ENCODE measurements at places on chromosomes 6 and 20.

DNA sequence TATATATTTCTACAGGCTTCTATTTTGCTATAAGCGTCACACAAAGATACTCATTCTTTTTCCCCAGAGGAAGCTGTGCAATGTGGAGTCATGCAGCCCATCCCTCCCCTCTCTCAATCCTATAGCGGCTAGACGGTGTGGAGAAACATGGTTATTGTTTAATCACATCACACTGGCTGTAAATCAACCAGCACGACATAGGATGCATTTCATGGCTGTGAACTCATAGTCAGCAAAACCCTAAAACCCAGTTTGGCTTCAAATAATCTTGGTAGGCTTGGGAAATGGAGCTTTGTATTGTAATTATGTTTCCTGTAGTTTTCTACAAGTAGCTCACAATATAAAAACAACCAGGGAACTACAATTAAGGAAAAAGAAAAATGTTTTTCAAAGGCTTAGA lies 16.8 kb downstream of the FOXC1 start:
- no peak for DNase-seq

DNA sequence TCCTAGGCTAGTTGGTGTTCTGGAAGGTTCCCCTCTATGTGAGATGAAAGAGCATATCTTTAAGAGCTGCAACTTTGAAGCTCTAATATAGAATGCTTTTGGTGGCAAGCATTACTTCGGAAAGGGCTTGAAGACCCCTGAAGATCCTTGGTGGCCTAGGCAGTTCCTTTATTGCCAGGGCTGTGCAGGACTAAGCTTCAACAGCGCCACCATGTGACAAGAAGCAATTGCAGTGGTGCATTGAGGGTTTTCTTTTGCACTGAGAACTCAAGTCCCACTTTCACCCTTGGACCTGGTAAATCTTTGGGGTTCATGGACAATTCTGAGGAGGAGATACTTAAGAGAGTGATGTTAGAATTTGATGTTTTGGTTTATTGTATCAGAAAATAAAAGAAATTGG lies 237.4 kb upstream of the GMDS start:
- DNase-seq: no peak

- no peak for DNase-seq
These were observed 10.7 kb downstream of the BHLHE23 start for GRCh38 chr20:62995898-62996595.

GRCh38 chr6:158801655-158802294 lies 17.4 kb downstream of the EZR start:
- no peak for DNase-seq

GRCh38 chr6:141117874-141118273 lies 1014.9 kb upstream of the GJE1 start:
- no peak for DNase-seq

GRCh38 chr6:21188505-21189223 lies 404.9 kb upstream of the SOX4 start:
- no peak for DNase-seq

DNA sequence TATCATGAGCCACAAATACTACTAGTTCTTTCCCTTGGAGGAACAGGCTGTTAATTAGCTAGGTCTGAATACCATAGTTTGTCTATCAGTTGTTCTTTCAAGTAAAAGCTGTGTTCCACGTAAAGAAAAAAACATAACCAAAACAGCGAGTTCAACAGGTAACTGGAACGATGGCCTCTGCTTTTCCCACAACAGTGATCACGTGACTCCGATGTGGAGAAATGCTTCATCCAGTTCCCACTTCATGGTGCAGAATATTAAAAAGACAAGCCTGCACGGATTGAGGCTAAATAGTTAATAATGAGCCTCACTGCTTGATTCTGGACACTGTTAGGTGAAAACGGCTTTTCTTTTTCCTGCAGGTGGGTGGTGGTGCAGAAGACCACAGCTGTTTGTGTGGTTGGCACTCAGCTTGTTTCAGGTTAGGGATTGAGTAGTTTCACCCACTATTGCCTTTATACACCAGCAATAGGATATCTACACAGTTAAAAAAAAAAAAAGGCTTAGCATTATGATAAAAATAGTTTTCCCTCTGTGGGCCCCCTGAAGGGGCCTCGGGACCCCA lies 88.1 kb downstream of the DACT2 start:
- DNase-seq: no peak

DNA sequence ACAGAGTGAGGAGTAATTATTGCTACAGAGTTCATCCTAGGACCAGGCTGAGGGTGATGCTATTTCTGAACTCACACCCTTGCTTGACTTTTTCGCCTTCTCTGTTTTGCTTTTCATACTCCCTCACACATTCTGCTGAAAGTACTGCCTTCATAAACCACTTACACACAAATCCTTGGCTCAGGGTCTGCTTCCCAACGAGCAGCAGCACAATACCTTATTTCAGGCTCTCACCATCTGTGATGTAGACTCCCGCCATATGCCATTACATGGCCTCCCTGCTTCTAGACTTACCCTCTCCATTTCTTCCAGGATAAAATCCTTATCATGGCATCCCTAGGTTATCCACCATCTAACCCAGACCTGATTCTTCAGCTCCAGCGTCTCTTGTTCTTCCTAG lies 321.3 kb upstream of the SPTLC3 start:
- DNase-seq: no peak

DNA sequence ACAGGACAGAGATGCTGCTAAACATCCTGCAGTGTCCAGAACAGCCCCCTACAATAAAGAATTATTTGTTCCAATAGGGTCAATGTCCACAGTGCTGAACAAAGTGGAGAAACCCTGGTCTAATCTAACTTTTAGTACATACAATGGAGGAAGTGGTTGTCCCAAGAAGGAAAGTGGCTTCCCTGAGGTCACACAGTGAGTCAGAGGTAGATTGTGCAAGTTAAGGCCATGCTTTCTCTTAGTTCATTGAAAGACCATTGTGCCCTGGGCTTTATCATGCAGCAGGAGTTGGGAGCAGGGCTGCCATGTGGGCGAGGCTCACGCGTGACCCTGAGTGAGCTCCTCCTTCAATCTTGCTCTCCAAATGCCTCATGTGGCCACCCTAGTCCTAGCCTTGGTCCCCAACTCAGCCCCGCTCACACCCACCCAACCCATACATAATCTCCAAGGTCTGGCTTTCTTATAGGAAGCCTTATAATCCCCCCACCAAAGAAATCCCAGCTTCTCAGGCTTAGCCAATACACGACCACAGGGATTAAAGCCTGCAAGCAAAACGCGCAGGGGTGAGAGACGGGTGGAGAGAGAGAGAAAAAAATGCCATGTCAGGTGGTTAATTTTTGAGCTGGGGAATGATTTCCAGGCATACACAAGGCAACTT lies 19.9 kb downstream of the SLC13A3 start:
- DNase-seq: no peak

- peak; percentile 29 for DNase-seq
These were observed 3.5 kb upstream of the PLCG1 start for GRCh38 chr20:41133709-41134361.

GRCh38 chr20:43925801-43926200 lies 11.1 kb downstream of the TOX2 start:
- no peak for DNase-seq

- peak; percentile 71 for DNase-seq
These were observed 5.1 kb upstream of the TCEA2 start for GRCh38 chr20:64057628-64058498.

- DNase-seq: no peak
These were observed 16.7 kb upstream of the SSTR4 start for GRCh38 chr20:23018432-23018831.

DNA sequence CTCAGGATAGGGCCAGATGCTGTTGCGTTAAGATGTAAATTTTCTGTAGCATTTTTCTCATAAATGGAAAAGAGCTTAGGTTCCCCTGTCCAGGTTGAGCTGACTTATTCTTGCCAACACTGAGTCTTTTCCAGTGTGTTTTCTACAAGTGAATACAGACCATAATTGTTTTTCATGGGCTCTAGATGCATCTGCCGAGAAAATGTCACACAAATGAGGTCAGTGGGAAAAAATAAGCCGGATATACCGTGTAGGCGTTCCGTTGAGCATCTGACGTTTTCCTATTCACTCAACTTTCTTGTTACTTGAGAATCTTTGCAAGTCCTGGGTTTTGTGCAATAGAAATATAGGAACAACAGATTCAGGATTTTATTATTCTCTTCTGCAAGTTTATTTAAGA lies 582.9 kb upstream of the CDH4 start:
- DNase-seq: no peak

GRCh38 chr20:38843346-38843745 lies 37.8 kb downstream of the PPP1R16B start:
- DNase-seq: no peak

- DNase-seq: no peak
These were observed 381.6 kb upstream of the CNR1 start for GRCh38 chr6:88547768-88548167.

DNA sequence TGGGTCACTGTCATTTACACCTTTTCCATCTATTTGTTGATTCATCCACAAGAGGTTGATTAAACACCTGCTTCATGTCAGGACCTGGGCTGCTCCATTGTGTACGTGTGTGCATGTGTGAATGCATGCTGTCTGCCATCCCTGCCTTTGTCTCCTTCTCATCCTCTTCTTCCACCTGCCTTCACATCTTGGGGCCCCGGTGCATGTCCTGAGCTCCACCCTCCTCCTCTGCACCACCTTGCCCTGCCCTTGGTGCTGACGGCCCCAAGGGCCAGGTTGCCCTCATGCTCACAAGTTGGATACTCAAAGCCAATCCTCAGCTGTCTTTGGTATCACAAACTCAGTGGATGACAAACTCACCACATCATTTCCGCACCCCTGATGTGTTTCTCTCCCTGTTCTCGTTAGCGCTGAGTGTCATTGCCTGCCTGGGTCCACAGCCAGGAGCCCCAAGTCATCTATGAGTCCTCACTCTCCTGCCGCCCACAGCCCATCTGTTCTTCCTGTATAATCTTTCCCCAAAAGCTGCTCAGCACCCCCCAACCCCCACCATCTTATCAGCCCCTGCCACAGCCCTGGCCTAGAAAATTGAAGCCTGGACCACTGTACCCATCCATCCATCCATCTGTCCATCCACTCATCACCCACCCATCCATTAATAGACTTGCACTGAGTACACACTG lies 85.0 kb downstream of the SRC start:
- DNase-seq: no peak

GRCh38 chr6:162602759-162603158 lies 124.8 kb downstream of the PRKN start:
- DNase-seq: no peak

GRCh38 chr6:9437836-9438235 lies 977.0 kb downstream of the TFAP2A start:
- no peak for DNase-seq

GRCh38 chr20:22447447-22447778 lies 137.0 kb downstream of the FOXA2 start:
- no peak for DNase-seq

DNA sequence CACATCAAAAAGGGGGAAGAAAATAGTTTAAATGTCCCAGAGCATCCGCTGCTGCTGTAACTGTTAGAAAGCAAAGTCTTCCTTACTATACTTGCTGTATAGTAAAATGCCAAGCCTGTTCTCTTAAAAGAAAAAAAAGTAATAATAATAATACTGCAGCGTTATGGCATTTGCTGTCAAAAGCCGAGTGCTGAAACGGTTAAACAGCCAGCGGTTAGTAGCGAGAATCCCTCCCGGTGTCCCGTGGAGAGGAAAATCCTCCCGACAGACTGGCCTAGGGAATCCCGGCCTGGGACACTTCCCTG lies 19.5 kb upstream of the NFATC2 start:
- no peak for DNase-seq

- no peak for DNase-seq
These were observed 345.4 kb downstream of the CD109 start for GRCh38 chr6:74041420-74041819.

GRCh38 chr6:93684339-93684738 lies 265.0 kb upstream of the EPHA7 start:
- DNase-seq: no peak

DNA sequence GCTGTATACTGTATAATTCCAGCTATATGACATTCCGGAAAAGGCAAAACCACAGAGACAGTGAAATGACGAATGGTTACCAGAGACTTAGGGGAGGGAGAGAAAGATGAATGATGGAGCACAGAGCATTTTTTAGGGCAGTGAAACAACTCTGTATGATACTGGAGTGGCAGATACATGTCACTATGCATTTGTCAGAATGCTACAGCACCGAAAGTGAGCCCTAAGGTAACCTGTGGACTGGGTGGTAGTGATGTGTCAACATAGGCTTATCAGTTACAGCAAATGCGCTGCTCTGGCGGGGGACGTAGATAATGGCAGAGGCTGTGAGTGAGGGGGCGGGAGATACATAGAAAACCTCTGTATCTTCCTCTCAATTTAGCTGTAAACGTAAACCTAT lies 201.3 kb upstream of the SSTR4 start:
- DNase-seq: no peak

GRCh38 chr20:35511814-35512420 lies 17.5 kb downstream of the C20orf173 start:
- no peak for DNase-seq

- no peak for DNase-seq
These were observed 9.7 kb downstream of the TFAP2D start for GRCh38 chr6:50722829-50723554.

GRCh38 chr6:128098000-128098581 lies 197.2 kb upstream of the THEMIS start:
- no peak for DNase-seq

DNA sequence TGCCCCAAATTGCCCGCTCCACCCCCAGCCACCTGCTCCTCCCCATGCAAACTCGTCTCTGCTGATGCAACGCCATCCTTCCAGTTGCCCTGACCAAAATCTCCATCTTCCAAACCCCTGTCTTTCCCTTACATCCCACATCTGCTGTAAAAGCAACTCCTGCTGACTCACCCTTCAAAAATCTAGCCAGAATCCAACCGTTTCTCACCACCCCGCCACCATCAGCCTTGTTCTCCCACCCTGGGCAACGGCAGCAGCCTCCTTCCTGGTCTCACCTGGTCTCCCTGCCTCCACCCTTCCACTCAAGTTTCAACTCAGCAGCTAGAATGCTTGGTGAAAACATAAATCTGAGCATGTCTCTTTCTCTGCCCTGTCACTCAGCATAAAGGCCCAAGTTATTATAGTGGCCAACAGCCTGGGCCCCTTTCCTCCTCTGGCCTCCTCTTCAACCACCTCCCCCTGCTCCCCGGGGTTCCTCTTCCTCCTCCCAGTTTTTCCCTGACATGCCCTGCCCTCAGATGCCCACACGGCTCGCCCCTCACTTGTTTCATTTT lies 7.2 kb upstream of the SYNJ2 start:
- no peak for DNase-seq

Measured in stimulated activated CD4-positive, alpha-beta T cell treated with anti-CD3 and anti-CD28 coated beads, Interleukin-15, amount 100 ng/mL, for 1 hour (primary cell).